ENCODE measurements at places on chromosomes 6 and 20.

- DNase-seq: no peak
Measured at GRCh38 chr6:161067749-161068148, 76.2 kb downstream of the MAP3K4 start.

DNA sequence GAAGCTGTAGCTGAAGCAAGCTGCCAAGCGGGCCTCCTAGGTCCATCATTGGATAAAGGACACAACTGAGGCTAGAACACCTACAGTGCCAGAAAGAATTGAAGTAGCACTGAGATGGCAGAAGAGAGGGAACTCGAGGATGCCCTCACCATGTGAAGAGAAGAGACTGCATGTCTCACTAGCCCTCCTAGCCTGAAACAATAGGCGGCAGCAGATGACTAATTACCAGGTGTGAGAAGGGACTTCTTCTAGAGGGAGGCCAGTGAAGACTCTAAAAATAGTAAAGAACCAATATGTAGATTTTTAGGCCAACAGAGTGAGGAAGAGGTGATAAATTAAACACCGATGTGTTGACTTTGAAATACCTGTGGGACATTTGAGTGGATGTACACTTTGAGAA is 50.3 kb downstream of the LGSN start:
- DNase-seq: no peak

GRCh38 chr6:87541744-87542143 is 48.0 kb downstream of the RARS2 start:
- DNase-seq: no peak

GRCh38 chr6:146770275-146770964 is 171.6 kb downstream of the ADGB start:
- DNase-seq: peak; percentile 42

DNA sequence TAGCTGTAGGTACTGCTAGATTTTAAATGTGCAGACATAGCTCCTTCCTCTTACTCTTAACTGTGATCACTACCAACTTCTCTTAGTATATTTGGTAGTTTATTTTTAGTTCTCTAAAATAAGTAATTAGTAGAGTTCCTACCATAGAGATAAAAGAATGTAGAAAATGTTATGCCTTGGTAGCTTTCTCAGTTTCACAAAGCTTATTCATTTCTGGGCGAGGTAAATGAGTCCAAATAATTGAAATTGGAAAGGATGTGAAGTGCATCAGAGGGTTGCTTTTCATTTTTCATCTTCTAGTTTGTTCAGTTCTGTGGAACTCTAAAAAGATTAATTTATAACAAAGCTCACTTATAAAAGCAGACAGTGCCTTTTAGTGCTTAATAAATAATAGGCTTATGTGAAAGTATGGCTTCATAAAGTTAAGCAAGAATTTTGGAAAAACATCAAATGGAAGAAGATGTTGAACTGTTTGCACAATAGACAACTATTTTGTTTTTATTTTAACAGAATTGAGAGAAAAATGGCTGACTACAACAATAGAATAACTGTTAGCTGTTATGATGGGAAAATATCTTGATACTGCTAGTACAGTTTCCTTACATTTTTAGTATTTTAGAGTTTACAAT is 303.7 kb downstream of the UTRN start:
- no peak for DNase-seq

GRCh38 chr6:44737829-44738528 is 350.5 kb downstream of the CDC5L start:
- DNase-seq: no peak

DNA sequence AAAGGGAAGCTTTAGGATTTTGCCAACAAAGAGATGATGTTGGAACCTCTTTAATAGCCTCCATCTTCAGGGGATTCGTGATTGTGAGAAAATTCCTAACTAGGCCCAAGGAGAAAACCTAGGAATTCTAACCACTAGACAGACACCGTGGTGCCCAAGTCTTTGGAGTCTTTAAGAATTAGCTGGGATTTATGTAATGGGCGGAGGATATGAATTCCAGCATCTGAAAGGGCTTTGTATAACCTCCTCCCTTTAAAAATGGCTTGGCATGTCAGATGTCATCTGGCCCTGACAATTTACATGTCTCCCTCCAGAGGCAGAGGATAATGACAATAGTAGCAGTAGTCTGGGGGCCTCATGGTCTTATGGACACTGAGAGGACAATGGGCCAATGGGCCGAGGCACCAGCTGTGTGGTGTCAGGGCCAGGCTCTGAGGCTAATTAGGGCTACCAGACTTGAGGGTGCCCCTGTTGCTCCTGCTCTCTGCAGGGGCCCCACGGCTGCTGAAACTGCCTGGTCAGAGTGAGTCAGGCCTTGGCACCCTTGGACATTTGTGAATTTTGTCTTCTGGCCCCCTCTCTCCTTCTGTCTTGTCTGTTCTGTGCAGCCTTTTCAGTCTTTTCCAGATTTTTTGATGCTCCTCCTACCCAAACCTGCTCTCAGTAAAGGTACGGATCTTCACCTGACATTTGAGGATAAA is 113.9 kb downstream of the EDN1 start:
- no peak for DNase-seq

GRCh38 chr20:6017467-6017866 is 36.4 kb downstream of the LRRN4 start:
- DNase-seq: no peak

DNA sequence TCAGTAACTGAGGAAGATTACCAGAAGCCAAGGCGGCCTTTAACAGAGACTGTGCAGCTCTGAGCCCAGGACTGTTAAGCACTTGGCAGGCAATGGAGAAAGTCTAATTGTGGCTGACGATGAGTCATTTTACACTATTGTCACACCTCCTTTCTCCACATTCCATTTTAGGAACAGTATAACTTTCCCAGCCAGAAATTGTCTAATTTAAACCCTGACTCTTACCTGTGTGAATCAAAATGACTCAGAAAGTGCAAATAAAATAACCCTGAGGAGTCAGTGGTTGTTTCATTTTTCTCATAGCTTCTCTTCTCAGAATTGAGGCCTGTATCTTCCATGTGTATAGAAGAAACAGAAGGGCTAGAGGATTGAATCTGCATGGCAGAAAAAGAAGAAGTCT is 40.0 kb upstream of the OPN5 start:
- no peak for DNase-seq

GRCh38 chr20:63261060-63261794 is 7.0 kb upstream of the NKAIN4 start:
- DNase-seq: no peak

DNA sequence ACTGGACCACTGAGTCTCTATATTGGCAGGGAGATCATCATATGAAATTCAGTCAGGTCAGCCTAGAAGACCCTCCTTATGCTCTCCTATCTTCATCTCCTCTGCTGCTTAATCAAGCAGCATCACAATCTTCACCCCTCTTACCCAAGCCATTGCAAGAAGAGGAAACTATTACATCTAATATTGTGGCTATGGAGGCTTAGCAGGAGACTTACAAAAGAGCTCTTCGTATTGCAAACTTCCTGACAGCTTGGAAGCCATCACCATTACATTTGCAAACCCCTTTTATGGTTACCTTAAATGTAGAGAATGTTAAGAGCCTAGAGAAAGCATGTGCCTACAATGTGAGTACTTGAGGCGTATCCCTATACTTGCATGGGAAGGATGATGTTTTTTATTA is 87.2 kb upstream of the STXBP5 start:
- DNase-seq: peak; percentile 98

GRCh38 chr6:117740605-117741004 is 65.3 kb downstream of the NUS1 start:
- no peak for DNase-seq

DNA sequence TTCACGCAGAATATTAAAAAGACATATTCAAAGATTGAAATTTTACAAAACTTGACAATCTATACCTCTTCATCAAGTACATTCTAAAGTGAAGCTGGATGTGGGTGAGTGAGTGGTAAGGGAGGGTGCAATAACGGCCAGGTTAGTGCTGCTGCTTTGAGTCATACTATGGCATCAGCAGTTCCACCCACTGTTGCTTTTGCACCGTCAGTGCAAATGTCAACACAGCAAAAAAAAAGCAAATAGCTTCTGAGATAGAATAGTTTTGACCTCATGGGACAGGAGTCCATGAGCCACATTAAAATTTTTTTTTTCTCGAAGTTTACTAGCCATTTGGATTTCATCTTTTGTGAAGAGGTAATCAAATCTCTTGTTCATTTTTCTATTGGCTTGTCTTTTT is 31.8 kb downstream of the PSMF1 start:
- DNase-seq: no peak

DNA sequence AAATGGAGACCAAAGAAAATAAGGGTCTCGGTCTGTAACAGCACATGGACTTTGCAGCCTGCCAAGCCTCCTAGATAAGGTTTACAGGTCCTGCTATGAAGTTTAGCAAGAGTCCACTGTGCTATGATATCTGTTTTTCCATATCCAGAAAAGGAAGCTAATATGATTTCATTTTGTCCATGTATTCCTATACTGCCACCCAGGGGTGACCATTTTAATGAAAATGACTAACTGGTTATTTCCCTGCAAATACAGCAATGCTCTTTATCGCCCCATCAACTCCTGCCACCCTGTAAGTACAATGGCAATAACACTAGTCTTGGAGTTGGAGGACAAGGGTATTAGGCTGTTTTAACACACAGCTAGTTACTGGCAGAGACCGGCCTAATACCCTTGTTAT is 115.2 kb upstream of the GLP1R start:
- peak; percentile 27 for DNase-seq

DNA sequence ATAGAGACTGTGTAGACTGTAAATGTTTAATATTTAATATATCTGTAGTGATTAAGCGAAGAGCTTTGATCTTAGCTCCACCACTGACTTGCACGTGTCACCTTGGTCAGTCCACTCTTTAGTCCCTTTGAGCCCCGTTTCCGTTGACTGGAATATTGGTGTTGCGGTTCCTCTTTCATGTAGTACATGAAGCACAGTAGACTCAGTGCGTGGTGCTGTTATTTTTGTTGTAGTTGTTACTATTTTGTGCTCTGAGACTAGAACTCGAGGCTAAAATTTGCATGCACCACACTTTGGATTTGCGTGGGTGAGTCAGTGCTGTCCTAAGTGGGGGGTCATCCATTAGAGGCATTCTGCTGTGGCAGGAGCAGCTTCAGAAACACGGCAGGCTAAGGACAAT is 291.4 kb downstream of the QKI start:
- no peak for DNase-seq

- no peak for DNase-seq
Measured at GRCh38 chr6:133083248-133083967, 157.7 kb upstream of the EYA4 start.

DNA sequence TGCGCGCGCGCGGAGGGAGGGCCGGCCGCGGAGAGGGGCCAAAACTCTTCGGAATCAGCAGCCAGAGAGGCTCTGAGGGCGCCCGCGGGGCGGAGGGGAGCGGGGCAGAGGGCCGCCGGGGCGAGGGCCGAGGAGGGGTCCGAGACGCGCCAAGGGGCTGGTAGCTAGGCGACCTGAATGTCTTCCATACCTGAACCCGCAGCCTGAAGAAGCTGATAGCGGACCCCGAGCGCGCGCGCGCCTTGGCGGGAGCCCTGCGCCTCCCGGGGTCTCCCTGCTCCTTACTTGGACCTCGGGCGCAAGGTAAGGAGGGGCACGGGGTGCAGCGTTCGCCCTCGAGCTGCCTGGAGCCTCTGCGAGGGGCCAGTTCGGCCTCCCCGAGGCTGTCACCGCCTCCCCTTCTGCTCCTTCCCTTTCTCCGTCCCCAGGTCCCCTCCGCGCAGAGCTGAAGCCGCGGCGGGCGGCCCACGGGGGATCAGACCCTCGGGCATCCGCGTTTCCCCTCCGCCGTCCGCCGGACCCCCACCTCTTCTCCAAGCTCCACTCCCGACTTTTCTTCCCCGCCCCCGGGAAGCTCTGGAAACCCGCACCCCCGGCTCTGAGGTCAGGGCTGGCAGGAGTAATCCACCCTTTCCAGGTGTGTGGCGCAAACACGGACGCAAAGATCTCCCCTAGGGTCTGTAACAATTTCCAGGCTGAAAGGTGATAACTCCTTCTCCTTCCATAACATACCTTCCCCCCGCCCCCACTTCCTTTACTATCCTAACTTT is 13.1 kb upstream of the DEK start:
- DNase-seq: no peak

DNA sequence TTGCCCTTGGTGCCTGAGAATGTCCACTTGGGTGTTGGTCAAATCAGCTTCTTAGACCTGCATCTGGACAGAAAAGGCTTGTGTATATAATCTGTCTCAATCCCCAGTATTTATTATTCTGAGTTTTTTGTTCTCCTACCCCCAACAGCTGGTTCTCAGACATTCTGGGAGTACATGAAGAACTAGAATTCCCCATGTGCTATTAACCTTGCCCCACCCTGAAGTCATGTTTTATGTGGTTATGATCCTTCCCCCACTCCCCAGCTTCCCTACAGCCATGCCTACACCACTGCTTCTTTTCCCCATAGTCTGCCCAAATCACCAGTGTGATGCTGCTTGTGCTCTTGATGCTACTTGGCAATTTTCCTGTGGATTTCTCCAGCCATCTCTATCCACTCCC is 157.0 kb downstream of the ADAT2 start:
- no peak for DNase-seq

- DNase-seq: peak; percentile 72
Measured at GRCh38 chr6:160992061-160992979, 751 bp downstream of the MAP3K4 start.
